Anterior cingulate cortex (tissue), 58 donors: ENCODE measurements at places on chromosomes 6 and 20.

DNA sequence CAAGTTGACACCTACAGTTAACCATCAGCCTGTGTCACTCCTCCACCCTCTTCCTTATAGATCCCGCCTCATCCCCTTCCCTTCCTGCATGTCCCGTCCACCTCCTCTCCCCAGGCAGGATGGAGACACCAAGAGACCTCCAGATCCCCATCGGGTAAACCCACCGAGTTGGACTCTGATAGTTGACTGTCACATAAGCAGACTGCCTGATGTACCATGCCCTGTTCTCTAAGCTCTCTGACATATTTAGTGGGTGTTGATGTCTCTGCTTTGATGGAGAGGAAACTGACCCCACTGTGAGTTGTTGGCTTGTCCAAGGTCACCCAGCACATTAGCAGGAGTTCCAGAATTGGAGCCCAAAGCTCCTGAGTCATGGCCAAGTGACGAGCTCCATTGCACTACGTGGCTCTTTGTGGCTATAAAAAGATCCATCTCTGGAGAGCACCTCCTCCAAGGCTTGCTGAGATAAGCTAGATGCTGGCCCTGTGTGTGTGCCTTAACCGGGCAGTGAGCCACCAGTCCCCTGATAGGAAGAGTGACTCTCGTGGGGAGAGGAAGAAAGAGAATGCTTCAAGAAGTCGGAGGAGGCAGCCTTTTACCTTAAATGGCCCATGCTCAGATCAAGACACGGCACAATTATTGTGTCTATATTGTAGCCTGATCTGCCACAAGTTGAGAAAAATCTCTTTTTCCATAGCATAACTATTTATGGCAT, 236.0 kb upstream of the ECI2 start:
- DNase-seq = no peak

- DNase-seq = no peak
Measured at GRCh38 chr20:19522071-19522801, 235.8 kb upstream of the RIN2 start.

- DNase-seq = no peak
Measured at GRCh38 chr20:40942006-40942405, 86.6 kb upstream of the TOP1 start.

DNA sequence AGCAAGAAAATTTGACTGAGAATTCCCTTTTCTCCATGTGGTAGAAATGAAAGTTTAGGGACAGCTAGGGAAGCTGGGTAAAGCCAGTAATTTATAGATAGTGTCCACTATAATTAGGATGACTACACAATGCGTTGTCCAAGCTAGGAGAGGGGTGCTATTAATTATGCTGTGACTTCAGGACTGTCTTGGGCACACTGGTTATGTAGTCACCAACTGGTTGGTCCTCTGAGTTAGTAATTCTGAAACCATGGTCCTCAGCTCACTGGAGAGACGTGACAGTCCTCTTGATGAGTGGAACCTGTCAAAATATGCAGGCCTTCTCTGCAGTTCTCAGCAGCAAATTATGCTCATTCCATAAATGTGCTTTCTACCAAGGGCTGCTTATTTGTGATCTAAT, 94.6 kb upstream of the ENPP5 start:
- DNase-seq = no peak

DNA sequence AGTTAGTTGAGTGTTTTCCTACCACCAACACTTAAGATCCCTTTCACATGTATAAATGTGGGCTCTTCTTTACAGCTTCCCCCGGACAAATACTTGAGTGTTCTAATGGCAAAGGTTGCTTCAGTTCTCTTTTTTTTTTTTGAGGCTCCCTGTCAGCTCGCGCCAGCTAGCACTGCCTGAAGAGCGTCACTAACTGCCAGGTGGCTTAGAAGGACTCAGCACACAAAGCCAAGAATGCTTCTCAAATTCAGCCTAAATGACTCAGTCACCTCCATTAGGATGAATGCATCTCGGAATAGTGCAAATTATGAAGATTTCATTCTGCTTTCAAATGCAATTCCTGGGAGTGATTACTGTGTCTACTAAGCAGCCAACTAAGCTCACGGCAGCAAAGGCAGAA, 150.7 kb upstream of the BTBD3 start:
- DNase-seq = no peak

GRCh38 chr6:169899481-169900145, 148.2 kb downstream of the ERMARD start:
- DNase-seq = no peak

DNA sequence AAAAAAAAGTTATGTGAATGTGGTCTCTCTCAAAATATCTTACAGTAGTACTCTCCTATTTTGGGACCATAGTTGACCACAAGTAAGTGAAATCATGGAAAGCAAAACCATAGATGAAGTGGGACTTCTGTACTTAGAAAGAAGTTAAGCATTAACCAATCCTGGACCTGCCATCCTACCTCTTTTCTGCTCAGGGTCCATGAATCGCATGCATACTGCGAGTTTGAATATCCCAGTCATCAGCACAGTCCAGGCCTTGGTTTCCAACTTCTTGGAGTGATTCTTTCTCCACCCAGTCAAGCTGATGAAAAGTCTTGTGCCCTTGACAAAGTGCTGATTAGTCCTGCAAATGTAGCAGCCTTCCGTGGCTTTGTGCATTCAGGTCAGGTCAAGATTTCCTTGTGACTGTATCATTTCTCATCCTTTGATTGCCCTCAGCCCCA, 46.0 kb downstream of the RNF217 start:
- no peak for DNase-seq

DNA sequence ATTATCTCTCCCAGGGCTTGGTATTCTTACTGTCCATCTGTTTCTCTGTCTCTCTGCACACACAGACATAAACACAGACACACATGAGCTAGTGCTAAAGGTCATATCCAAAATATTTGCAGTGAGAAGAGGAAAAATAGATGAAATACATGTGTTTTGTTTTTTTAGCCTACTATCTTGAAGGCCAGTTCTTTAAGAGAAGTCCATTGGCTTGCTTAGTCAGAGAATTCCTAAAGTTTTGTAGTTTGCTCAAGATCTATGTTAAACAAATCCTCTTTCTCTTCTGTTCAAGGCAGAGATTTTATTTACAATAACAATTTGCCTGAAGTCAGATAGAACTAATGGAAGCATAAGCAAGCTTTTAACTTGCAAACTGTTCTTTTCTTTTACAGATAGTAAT, 120.0 kb upstream of the AKIRIN2 start:
- DNase-seq = no peak

DNA sequence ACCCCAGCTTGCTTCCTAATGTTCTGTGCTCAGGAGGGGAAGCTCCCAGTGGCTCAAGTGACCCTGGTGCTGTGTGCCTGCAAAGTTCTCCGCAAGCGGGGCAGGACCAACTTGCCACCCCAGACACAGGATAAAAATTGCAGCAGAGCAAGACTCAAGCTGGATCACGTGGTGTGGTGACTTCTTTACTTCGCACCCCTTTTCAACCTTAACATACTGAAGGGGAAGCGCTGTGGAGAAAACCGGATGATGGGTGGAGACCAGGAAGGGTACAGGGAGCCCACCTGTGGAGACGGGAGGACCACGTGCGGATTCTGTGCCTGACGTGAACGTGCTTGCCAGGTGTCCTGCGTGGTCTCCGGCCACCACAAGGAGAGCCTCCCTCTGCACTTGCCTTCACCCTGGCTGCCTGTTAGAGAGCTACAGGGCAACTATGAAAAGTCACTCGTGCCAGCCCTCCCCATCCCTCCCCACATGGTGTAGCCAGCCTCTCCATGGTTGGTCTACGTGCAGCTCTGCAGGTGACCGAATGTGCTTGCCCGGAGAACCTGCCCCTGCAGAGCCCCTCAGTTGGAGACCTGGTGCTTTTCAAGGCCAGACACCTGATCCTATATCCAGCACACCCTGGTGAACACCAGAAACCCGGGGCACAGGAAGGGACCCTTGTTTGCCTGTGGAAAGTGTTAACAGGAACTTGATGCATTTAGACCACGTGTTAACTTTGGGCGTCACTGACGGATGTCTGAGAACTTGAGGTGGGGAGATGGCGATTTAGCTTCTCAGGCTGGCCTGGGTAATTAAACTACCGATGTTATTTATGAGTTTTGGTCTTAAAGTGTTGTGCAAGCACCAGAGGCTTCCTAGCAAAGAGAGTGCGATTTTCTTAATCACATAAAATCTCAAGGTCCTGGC, 23.9 kb upstream of the DACT2 start:
- DNase-seq = no peak

DNA sequence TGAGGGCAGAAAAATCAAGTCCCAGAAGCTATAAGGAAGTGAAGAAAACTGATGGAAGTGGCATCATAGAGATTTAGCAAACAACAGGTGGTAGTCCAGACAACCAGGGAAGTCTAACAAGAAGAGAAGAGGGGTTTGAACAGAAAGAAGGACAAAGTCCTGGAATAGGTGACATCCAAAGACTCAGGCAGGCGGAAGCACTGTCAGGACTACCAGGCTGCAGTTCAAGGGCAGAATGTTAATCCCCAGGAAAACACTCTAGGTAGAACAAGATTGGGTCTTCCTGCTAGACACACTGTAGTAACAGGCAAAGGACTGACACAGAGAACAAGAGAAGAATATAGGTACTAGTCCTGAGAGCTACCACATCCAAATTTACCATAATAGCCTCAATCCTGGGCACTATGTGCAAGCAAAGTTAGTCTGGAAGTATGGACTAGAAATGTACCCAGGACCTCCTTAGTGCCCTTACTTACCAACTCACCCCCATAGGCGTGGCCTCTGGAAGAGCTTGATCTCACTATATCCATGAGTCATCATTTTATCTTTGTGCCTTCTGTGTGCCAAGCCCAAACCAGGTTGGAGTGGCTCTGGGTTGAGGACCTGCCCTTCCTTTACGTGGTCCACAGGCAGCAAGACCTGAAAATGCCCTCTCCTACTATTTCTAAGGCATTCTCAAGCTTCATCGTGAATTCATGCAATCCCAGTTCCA, 2.2 kb upstream of the EPB41L2 start:
- DNase-seq = no peak

DNA sequence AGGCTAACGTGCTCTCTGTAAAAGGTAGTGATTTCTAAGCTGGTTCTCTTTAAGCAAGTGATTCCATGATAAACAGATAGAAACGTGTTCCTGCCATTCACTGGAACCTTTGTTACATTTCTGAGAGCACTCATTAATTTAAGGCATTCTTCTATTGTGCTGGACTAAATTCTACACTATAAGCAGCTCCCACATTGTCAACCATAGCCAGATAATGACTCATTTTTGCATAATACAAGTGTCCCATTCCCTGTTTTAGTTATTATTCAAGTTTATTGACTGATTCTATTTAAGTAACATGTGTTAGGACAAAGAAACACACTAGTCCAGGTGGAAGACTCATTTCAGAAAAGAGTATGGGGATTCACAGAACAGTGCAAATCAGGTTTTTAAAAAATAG, 13.5 kb upstream of the XRN2 start:
- no peak for DNase-seq

DNA sequence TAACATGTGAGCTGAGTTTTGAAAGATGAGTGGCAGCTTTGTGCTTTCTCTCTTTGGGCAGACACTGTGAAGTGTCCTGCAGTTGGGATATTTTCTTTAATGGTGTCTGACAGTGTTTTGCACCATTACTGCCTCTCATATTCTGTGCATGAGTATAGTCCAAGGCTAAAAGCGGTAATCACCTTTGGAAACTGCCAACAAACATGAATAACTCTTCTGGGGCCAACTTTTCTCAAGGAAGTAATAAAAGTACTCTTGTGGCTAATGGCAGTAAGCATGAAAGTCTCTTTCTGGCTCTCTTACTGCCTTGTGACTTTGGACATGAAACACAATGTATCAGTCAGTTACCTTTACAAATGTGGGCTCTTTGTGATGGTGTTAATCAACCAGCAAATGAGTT, 91.7 kb upstream of the SOX4 start:
- no peak for DNase-seq

DNA sequence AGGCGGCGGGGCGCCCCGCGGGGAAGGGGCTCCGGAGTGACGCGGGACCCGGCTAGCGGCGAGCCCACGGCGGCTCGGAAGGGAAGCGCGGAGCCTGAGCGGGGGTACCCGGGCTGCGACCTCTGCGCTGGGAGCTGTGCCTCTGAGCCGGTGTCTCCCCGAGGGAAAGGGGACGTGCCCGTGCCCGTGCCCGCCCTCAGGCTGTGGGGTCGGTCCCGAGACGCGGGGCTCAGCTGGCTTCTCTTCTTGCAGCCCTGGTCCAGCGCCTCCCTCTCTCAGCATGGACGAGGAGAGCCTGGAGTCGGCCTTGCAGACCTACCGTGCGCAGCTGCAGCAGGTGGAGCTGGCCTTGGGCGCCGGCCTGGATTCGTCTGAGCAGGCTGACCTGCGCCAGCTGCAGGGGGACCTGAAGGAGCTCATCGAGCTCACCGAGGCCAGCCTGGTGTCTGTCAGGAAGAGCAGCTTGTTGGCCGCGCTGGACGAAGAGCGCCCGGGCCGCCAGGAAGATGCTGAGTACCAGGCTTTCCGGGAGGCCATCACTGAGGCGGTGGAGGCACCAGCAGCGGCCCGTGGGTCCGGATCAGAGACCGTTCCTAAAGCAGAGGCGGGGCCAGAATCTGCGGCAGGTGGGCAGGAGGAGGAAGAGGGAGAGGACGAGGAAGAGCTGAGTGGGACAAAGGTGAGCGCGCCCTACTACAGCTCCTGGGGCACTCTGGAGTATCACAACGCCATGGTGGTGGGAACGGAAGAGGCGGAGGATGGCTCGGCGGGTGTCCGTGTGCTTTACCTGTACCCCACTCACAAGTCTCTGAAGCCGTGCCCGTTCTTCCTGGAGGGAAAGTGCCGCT, 686 bp downstream of the ZGPAT start:
- no peak for DNase-seq

GRCh38 chr6:38403548-38403947, 236.2 kb downstream of the BTBD9 start:
- DNase-seq = no peak

GRCh38 chr6:108598305-108598863, 37.7 kb downstream of the FOXO3 start:
- DNase-seq = no peak
